ENCODE measurements at places on chromosomes 5 and 9.

DNA sequence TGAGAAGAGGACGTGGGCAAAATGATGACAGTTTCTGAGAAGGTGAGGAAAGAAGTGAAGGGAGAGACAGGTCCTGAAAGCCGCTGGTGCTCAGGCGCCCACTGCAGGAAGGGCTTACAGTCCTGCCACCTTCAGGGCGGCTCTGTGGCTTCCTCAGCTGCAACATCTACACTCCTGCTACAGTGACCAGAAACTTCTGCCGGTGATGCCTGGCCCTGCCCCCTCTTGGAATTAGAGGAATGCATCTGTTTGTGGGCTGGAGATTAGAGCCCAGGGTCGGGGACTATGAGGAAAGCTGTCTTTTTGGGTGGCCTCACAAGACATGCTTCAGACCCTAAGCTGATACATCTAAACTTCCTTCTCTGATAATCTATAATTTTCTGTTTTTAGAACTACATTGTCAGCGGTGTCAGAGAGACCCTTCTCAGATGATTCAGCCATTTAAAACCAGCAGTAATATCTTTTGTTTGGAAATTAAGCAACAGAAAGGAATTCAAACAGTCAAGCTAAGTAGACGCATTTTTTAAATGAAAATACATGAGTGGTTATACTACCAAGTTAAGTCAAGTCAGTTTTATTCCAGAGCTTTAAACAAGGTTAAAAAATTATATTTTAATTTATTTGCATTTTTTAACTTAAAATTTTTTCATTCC lies 30.4 kb downstream of the PRDM6 start:
- DNase-seq = peak; percentile 29

- peak; percentile 50 for DNase-seq
These were observed 136.5 kb upstream of the STK32A start for GRCh38 chr5:147098233-147098790.

GRCh38 chr9:124504530-124505005 lies 2.6 kb downstream of the NR5A1 start:
- DNase-seq = no peak

GRCh38 chr5:169112016-169112415 lies 188.9 kb downstream of the SLIT3 start:
- DNase-seq = no peak

DNA sequence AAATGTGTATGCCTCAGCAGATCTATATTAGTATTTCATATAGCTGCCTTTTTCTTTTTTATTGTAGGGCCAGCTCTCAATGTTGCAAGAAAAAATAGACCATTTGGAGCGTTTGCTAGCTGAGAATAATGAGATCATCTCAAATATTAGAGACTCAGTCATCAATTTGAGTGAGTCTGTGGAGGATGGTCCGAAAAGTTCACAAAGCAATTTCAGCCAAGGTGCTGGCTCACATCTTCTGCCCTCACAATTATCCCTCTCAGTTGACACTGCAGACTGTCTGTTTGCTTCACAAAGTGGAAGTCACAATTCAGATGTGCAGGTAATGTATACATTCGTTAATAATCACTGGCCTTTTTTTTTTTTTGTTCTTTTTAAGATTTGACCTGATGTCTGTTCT lies 23.7 kb downstream of the MAN2A1 start:
- DNase-seq = no peak

GRCh38 chr5:172429201-172429940 lies 25.0 kb downstream of the SH3PXD2B start:
- DNase-seq = no peak

- DNase-seq = no peak
These were observed 234.6 kb downstream of the CACNA1B start for GRCh38 chr9:138112090-138112748.

DNA sequence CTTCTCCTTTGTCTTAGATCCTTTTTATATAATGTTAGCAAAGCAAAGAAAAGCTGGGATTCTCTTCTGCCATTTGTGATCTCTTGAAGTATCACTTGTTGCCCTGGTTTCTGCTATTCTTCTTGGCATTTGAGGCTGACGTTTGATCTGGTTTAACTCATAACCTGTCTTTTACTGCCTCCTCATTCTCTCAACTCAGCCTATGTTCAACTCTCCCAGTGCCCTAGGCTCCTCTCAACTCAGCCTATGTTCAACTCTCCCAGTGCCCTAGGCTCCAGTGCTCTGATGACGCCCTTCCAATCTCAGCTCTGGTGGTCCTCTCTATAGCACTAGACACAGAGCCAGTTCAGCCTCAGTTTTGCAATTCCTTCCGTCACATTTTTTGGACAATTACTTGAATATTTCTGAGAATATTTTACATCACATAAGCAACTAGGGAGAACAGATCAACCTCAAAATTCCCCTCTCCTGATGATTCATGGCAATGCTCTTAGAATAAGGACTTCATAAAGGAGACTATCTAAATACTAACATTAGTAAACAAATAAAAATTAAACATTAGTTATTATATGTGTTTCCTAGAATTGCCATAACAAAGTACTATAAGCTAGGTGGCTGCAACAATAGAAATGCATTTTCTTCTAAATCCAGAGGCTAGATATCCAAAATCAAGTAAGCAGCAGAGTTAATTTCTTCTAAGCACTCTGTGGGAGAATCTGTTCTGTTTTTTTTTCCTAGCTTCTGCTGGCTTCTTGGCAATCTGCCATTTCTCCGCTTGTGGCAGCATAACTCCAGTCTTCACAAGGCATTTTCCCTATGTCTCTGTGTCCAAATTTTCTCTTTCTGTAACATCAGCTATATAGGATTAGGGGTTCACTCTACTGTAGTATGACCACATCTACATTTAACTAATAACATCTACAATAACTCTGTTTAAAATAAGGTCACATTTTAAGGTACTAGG lies 662.1 kb upstream of the FTMT start:
- DNase-seq = no peak

- DNase-seq = no peak
These were observed 1.1 kb upstream of the FGF1 start for GRCh38 chr5:142686968-142687367.

- peak; percentile 52 for DNase-seq
These were observed 93.0 kb upstream of the NIPAL4 start for GRCh38 chr5:157366741-157367674.

DNA sequence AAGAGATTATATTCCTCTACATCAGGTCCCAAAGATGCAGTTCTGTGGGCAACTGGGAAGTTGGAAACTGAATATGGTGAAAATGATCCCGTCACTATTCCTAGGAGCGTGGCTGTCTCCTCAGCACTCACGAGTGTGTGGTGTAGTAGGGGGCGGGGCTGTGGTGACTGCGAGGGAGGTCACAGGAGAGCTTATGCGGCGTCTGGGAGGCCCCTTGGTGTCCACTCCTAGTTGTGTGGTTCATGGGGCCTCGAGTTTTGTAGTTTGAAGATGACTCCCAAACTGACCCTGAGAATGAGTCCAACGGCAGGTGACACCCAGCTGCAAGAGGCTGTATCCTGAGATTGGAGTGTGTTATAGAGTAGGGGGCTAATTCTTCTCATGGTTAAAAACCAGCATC lies 68.2 kb downstream of the MVB12B start:
- DNase-seq = no peak

DNA sequence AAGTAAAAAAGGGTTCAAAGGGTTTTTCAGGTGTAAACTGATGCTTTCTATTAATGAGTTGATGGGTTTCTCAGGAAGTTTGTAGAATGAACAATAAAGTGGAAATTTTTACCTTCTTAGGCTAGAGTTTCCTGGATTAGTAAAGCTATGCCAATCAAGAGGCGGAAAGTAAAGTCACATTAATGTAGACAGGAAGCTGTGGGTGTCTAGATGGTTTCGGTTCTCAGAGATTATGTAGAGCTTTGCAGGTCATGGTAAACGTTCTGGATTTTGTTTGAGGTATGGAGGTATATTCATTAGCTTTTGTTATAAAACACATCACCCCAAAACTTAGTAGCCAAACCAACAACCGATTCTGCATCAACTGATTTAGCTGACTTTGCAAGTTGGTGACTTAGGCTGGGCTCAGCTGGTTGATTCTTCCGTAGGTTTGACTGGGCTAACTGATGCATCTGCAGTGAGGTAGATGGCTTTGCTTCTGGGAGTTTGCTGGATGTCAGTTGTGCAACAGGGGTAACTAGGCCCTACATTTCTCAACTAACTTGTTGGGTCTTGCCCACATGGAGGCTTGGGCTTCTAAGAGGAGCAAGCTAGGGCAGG lies 273.8 kb downstream of the MSX2 start:
- no peak for DNase-seq

GRCh38 chr9:126701813-126702140 lies 88.0 kb downstream of the LMX1B start:
- DNase-seq = no peak

DNA sequence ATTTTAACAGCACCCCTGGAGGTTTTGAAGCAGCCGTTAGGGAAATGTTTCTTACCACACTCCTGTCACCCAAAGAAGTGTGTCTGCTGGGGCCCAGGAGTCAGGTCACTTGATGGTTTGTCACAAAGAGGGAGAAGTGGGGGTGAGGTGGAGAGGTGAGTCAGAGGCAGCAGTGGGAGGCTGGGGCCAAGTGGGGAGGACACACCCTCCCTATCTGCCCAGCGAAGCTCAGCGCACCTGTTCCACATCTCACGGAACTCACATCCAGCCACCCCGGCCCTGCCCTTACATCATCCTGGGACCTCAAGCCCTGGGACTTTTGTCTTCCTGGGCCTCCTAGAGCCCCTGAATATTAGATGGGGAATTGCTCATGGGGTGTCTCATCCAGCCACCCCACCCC lies 171.1 kb upstream of the SMIM23 start:
- peak; percentile 76 for DNase-seq

DNA sequence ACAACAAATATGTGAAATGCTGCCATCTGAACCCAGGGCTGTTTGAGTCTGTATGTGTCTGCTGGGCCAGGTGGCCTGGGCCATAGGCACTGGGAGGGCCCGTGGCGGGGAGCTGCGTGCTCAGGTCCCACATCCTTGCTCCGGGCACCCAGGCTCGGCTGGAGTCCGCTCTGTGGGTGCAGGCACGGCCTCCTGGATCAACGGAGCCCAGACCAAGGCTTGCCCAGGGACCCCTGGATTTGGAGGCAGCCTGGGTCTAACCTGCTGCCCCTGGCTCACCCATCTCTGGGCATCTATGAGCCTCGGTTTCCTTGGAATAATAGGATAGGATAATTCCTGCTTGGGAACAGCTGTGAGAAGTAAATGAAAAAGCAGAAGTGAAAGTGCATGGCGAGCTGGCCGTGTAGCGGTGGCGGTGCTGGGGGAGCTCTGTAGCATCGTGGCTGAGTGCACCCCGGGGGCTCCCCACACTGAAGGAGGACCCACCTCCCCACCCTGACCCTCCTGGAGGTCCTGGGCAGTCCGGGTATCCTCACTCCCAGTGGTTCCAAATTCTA lies 1.2 kb downstream of the CDHR2 start:
- no peak for DNase-seq

GRCh38 chr9:130765137-130766020 lies 69.7 kb upstream of the ABL1 start:
- no peak for DNase-seq

DNA sequence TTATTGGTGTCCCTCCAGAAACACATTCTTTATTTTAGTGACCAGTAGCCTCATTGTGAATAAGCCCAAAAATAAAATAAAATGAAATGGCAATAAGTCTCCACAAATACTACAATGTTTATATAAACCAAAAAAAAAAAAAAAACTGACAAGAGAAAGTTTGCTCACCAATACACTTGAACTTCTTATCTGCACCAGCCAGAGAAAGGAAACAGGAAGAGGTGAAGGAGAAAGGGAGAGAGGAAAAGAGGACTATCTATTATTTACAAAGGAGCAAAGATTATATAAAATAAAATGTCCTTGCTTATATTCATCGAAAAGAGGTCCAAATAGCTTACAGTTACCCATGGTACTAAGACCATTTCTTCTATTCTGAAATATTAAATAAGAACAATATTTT lies 176.4 kb upstream of the CCNG1 start:
- no peak for DNase-seq

- DNase-seq = no peak
These were observed 188.9 kb upstream of the ZNF618 start for GRCh38 chr9:113687107-113687679.

DNA sequence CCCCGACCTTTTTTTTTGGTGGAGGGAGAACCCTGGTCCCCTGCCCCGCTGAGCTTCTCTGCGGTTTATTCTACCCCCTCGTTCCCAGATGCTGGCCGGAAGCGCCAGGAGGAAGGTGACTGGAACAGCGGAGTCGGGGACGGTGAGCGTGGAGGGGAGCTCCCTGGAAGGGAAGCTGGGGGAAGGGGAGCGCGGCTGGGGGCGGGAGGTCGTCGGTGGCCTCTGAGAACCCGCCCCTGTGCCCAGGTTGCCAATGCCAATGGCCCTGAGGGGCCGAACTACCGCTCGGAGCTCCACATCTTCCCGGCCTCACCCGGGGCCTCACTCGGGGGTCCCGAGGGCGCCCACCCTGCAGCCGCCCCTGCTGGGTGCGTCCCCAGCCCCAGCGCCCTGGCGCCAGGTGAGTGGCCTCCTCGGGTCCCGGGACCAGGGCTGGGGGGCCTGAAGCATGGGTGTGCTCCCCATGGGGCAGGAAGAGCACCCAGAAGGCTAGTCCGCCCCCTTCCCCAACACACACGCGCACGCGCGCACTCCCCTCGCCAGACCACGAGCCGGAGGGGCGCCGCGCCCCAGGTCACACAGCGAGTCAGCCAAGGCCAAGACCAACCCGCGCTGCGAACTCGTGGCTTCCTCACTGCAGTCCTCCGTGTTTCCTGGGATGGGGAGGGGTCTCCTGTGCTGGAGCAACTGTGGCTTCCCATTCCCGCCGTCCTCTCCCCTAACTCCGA lies 10.6 kb downstream of the MYOZ3 start:
- DNase-seq = no peak

DNA sequence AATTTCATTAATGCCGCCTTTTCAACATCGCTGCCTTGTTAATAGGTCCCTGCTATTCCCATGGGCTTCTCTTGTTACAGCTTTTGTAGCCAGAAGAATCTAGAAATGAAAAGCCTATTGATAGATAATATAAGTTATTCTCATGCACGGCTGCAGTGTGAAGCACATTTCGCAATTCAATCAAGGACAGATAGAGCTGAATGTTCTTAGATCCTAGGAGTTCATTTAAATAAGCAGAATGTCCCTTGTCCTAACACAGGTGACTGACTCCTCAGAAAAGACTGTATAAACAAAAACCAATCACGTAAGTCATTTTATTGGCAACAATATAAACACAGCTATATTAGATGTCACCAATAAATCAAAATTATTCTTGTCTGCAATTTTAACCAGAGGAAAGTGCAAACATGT lies 9.4 kb downstream of the GLIS3 start:
- DNase-seq = no peak

GRCh38 chr5:109929376-109929775 lies 239.6 kb downstream of the MAN2A1 start:
- DNase-seq = no peak

- no peak for DNase-seq
These were observed 6.9 kb downstream of the FAM163B start for GRCh38 chr9:133602277-133602676.

DNA sequence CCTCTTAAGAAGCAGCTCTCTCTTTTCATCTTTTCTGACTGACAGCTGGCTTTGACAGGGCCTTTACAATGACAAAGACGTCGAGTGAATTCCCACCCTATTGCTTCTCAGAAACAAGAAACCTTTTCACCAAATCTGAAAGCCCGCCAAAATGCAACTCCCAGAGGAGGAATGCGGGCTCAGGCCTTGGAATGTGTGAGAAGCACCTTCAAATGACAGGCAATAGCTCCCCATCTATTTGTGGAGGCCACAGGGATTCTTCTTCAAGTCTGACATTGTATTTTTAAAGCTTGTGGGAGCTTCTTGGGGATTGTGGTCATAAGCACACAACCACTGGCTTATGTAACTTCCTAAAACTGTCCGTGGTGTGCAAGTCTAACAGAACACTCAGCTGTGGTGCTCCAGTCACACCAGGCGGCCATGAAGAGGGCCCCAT lies 72.7 kb downstream of the DPYSL3 start:
- DNase-seq = no peak

Measured in SW480 (cell line).